Dermis microvascular lymphatic vessel endothelial cell (primary cell): ENCODE measurements at places on chromosomes 12 and 14. TPM values are rescaled to one million over a fixed set of nuclear protein-coding genes. Genes with fewer than 3 reads are reported as not detected.

DNA sequence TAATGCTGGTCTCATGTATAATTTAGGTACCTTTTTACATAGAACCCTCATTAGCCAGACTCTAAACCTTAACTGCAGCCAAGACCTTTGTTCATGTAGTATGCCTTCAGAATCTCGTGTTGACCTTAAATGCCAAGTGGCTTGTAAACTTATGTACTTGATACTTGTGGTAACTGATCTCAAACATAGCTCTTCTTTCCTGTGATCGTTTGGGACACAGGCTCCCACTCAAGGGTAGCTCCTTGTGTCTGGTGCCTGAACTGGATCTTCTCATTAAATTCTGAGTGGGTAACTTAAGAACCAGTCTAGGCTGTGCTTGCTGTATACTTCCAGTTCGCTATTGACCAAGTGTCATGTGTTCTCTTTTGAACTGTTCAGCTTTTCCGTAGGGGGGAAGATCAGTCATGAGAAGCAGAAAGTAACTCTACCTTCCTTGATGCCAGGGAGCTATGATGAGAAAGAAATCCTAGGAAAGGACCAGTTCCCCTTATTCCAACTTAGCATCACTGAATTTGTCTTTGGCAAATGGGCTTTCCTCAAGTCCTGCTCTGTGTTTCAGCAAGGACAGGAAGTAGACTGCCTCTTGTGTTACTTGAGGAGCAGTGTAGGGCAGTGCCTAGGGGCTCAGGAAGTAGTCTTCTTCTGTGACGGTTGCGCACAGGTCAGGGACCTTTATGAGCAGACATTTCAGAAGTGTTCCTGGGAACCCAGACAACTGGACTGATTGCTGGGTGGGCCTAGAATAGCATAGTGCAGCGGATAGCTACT, 2.5 kb downstream of the LGALS3 start:
- no peak for DNase-seq

GRCh38 chr14:58292187-58292586, 6.2 kb upstream of the ARID4A start:
- DNase-seq, result no peak

DNA sequence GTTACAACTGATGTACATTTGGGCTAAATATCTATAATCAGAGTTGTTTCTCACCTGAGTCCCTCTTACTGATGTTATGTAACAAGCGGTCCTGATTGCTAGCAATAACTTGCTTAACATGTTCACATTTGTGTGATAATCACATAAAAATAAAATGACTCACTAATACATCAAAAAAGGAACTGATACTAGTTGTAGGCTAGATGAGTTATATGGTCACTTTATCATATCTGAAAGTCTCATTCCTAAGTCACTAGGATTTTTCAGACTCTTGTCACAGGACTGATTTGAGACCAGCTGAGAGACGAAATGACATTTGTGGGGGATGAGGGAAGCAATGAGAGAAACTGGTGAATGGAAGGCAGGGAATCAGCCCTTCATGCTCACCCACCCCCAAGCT, 34.3 kb downstream of the NKX2-1 start:
- DNase-seq, result no peak

- DNase-seq, result no peak
Observed at GRCh38 chr12:41202051-41202450, 13.9 kb downstream of the PDZRN4 start.

DNA sequence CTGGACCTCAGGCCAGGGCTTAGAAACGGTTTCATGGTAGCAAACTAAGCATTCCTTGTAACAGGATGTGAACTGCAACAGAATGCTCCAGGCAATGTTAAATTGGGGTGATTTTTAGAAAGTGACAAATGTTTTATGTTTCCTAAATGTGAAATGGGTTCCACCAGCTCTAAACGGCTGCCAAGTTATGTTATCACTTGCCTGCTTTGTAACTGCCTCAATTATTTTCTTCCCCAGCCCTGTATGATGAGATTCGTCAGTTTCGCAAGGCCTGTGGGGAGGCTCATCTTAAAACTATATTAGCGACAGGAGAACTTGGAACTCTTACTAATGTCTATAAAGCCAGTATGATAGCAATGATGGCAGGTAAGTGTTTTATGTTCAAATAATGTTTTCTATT, 70.9 kb downstream of the DERA start:
- DNase-seq, result no peak

GRCh38 chr14:95536671-95537070, 1.8 kb downstream of the GLRX5 start:
- no peak for DNase-seq

Gene CLEC14A
- total RNA-seq, result 84.2 and 116 TPM in 2 replicates

GRCh38 chr14:61564618-61565091, 130.7 kb upstream of the HIF1A start:
- peak; percentile 56 for DNase-seq

DNA sequence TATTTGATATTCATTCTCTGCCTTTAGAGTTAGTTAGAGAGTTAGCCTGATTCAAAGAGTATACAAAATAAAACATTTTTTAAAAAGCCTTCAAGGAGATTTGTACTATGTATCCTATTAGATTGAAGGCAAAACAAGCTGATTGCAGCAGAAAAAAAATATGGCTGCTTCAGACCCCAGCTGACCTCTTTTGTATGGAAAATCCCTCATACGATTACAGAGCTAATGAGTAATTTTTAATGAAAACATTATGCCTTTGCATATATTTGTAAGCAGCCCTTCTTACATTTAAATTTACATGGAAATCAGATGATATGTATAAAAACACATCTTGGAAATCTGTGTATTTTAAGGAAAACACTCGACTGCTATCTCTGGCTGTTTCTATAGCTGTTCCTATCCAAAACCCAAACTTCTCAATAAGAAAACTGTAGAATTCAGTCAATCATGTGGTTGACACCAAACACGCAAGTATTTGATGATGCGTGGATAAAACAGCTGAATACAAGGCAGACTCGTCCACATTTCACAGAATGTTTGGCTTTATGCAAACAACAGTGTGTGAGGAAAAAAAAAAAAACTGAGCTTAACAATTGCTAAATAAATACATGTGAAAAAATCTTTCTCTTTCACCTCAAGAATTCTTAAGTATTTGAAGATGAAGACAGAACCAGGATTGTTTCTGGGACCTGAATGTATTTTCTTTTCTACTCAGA, 275.3 kb downstream of the EGLN3 start:
- no peak for DNase-seq

DNA sequence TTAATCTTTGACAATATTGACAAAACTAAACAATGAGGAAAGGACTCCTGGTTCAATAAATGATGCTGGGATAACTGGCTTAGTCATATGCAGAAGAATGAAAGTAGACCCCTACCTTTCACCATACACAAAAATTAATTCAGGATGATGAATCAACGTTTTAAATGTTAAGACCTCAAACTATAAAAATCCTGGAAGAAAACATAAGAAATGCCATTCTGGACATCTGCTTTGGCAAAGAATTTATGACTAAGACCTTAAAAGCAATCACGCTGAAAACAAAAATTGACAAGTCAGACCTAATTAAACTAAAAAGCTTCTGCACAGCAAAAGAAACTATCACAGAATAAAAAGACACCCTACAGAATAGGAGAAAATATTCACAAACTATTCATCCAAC, 97.4 kb downstream of the LMNTD1 start:
- no peak for DNase-seq

DNA sequence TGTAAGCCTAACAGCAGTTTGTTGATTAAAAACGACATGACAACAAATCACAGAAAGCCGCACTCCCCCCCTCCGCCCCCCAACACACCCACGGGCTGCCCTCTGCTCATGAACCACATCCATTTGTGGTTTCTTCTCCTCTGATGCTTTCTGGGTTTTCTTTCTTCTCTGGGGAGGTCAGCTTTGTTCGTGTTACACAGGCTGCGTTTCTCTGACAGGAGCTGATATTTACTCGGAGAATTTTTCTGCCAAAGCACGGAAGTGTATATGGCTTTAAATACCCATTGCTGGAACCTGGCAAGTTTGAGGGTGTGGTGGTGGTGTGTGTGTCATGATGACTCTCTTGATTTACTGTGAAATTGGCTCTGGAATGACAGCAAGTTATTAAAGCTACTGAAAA, 883.7 kb upstream of the TMEM132C start:
- no peak for DNase-seq

Gene MGP
- 149 and 328 TPM in 2 replicates for total RNA-seq

DNA sequence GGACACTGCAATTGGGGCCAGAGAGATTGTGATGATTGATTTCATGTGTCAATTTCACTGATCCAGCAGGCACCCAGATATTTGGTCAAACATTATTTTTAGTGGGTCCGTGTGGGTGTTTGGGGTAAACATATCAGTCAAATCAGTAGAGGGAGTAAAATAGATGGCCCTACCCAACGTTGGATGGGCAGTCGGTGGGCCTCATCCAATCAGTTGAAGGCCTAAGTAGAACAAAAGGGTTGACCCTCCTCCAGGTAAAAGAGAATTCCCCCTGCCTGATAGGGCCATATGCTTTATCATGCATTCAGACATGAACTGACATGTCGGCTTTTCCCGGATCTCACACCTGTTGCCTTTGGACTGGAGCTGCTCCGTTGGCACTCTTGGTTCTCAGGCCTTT, 195.1 kb upstream of the CAND1 start:
- DNase-seq, result no peak

GRCh38 chr14:94051115-94051514, 25.0 kb downstream of the OTUB2 start:
- DNase-seq, result peak; percentile 46

GRCh38 chr12:48810903-48811431, 7.3 kb upstream of the CACNB3 start:
- peak; percentile 17 for DNase-seq

DNA sequence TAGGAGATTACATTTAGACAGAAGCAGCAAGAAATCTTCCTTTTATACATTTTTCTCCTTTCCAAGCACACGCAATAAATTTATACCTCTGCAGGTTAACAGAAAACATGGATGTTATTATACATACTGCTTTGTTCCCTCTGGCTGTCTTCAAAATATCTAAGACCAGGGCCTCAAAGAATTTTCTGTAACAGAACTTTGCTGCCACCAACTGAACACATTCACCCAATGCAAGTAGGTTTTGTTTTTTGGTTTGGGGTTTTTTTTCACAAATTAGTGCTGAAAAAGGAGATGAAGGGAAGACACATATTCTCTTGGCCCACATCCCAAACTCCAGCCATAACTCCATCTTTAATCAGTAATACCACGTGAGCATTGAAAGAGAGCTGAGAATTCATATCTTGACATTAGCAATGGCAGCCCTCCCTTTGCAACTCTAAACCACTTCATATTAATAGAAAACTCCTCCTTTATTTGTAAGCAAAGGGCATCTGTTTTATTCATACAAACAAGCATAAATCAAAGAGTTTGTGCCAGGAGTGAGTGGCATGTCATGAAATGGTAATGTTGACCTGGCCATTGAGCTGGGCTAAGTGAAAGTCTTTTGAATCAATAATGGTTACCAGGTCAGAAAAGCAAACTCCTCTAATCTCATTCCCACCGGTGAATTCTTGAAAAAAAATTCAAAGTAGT, 150.8 kb upstream of the FSCB start:
- DNase-seq, result no peak

GRCh38 chr14:30621354-30621939, 672 bp upstream of the SCFD1 start:
- DNase-seq, result peak; percentile 1

DNA sequence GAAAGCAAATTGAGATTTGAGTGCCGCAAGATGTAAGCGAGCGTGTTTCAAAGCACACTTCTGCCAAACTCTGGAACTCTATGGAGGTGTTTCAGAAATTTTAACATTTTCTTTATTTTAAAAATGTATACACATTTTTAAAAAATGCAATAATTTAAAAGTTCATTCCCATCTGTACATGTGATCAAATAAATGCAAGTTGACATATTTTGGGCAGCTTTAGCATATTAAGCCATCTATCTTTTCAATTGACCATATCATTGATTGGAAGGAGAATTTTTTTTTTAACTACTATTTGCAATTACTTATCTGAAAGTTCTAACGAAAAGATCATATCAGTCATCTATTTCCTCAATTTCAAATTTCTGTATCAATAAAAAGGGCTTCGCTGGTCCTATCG, 101.3 kb downstream of the PPM1H start:
- no peak for DNase-seq

Gene LIMA1
- total RNA-seq, result 19.7 and 30.9 TPM in 2 replicates

DNA sequence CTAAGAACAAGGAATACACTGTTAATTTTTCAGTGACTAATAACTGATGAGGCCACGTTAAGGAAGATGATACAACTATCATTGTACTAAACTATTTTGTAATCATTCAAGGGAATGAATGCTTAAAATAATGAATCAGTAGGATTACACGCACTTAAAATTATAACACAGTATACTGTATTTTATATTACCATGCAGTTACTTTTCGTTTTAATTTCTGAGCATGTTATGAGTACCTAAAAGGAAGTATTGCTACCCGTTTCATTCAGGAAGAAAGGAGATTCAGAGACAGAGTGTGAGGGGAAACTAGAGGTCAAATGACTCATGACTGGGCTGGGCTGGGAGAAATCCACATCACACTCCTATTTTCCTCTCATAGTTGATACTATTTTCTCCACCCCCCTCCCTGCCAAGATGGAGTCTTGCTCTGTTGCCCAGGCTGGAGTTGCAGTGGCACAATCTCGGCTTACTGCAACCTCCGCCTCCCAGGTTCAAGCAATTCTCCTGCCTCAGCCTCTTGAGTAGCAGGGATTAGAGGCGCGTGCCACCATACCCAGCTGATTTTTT, 202.0 kb downstream of the PPM1H start:
- DNase-seq, result peak; percentile 89

GRCh38 chr12:128978067-128978466, 124.8 kb downstream of the GLT1D1 start:
- no peak for DNase-seq

- no peak for DNase-seq
Observed at GRCh38 chr12:58881816-58882215, 38.5 kb downstream of the LRIG3 start.

GRCh38 chr12:48631071-48631470, 51.0 kb downstream of the KANSL2 start:
- no peak for DNase-seq

DNA sequence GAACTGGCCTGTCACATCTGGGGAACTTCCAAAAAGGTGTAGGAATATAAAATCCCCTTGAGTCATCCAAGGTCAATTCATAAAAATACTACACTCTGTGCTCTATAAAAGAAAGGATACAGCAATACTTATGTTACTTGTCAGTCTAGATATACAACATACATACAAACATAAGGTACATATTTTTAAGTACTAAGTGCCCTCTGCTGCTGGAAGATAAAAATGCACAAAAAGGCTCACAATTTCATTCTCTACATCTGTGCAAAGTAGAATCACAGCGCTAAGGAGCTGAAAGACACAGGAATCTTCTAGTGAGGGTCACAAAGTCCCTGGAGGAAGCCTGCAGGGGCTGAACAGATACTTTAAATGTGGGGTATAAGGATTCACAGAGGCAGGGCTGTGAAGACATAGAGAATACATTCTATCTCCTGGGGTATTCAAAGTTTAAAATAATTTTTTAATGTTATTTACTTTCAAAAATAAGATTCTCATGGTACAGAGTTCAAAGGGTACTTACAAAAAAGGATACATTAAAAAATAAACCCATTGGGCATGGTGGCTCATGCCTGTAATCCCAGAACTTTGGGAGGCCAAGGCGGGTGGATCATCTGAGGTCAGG, 10.2 kb upstream of the GOLGA5 start:
- peak; percentile 48 for DNase-seq

GRCh38 chr12:124114316-124114715, 141.3 kb downstream of the ZNF664 start:
- DNase-seq, result no peak

Gene SP7
- total RNA-seq, result not detected in 2 replicates

Gene TESPA1
- total RNA-seq, result not detected in 2 replicates
